ENCODE measurements at places on chromosomes 6 and 20.

DNA sequence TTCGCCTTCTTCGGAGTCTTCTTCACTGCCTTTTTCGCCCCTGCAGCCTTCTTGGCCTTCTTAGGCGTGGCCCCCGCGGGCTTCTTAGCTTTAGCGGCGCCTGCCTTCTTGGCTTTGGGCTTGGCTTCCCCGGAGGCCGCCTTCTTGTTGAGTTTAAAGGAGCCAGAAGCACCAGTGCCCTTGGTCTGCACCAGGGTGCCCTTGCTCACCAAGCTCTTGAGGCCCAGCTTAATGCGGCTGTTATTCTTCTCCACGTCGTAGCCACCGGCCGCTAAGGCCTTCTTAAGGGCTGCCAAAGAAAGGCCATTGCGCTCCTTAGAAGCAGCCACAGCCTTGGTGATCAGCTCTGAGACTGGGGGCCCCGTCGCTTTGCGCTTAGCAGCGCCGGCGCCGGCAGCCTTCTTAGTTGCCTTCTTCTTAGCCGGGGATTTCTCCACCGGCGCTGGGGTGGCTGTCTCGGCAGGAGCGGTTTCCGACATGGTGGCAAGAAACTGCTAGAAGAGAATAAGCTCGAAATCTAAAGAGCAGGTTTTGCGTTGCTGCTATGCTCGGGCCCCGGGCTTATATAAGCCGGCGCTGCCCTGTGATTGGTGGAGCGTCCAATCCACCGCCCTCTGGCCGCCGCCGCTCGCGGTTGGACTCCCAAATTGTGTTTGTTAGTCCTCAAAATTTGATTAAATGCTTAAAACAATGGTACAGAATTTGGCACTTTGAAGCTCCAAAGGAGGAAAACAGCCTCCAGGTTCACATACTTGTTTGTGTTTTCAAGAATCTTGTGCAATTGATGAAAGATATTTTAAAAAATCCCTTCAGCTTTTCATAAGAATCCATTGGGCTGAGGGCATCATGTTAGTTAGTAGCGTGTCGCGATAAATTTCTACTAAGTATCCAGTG, 44.9 kb downstream of the OR2B2 start:
- DNase-seq: peak; percentile 54

- no peak for DNase-seq
Observed at GRCh38 chr6:81144346-81144745, 608.1 kb downstream of the TENT5A start.

- DNase-seq: no peak
Observed at GRCh38 chr6:41935685-41936072, 5.9 kb downstream of the CCND3 start.

GRCh38 chr6:43680308-43681200, 7.0 kb downstream of the MRPS18A start:
- no peak for DNase-seq

DNA sequence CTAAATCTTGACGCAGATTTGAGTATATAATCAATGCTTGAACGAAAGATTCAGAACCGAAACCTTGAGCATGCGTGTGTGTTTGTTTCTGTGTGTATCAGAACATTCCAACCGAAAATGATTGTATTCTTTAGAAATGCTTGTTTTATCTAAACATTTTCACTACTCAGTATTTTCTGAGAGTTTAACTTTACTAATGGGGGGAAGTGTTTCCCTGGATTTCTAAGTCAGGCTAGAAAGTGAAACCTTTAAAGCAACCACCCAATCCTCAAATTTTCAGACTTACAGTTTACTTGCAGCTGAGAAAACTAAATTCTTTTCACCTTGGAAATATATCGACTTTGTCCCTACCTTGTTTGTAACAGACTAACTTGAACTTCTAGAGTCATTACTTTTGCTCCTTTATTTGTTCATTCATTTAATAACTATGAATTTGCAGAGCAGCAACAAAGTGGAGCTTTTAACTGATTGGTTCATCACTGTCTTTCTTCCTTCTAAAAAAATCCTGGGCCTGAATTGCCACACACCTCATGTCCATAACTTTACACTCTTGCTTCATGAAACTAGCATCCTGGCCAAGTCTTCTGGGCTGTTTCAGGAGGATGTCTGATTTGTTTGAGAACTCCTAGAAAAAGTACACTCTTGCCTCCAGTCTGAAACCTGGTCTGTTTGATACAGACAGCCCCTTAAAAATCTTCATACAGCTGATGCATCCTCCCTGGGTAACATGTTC, 77.8 kb upstream of the XRN2 start:
- no peak for DNase-seq

GRCh38 chr6:86355271-86355670, 582.1 kb upstream of the HTR1E start:
- DNase-seq: no peak

- DNase-seq: no peak
Observed at GRCh38 chr6:122026582-122027369, 372.7 kb upstream of the HSF2 start.

- DNase-seq: no peak
Observed at GRCh38 chr6:1562171-1562955, 47.4 kb upstream of the FOXC1 start.

- no peak for DNase-seq
Observed at GRCh38 chr6:134495203-134495889, 177.4 kb upstream of the SGK1 start.

DNA sequence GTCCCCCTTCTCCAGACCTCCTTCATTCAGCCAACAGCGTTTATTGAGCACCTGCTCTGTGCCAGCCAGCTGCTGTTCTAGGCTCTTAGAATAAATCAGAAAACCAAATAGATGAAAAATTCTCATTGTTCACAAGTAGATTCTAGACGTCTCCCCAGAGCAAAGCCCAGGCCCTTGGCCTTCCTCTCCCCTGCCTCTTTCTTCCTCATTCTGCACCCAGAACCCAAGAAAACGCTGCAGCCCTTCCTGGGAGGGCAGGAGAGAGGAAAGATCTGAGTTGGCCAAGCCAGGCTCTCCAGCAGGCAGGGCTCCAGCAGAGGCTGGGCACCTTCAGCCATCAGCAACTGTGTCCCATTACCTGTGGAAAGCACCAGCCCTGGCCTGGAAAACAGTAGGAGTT, 12.0 kb upstream of the BPI start:
- DNase-seq: no peak

GRCh38 chr6:163298079-163298830, 116.3 kb upstream of the QKI start:
- no peak for DNase-seq

DNA sequence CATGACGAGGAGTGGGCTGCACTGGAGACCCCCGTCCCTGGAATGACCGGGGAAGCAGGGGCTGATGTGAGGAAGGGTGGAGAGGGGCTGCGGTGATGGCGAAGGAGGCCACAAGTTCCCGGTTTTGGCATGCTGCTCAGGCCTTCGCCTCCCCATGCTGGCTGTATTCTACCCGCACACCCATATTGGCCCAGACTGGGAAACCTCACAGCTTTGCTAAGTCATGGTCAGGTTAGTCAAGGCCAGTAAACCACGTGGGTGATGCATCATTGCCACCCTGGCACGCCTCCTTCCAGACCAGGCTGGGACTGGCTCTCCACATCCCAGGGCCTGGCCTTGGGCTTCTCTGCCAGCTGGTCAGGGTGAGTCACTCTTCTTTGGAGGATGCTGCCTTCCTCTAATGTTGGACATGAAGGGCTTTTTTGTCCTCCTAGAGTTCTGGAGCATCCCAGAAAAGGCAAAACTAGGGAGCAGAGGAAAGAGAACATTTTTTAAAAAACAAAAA, 53.8 kb downstream of the PCNA start:
- DNase-seq: no peak

- DNase-seq: peak; percentile 62
Observed at GRCh38 chr20:51542033-51542570, 417 bp downstream of the NFATC2 start.

DNA sequence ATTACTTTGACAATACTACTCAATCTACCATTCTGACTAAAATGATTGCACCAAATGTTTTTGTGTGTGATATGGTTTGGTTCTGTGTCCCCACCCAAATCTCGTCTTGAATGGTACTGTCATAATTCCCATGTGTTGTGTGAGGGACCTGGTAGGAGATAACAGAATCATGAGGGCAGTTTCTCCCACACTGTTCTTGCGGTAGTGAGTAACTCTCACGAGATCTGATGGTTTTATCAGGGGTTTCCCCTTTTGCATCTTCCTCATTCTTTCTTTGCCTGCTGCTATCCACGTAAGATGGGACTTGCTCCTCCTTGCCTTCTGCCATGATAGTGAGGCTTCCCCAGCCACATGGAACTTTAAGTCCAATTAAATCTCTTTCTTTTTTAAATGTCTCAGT, 20.8 kb downstream of the SYCP2 start:
- no peak for DNase-seq

DNA sequence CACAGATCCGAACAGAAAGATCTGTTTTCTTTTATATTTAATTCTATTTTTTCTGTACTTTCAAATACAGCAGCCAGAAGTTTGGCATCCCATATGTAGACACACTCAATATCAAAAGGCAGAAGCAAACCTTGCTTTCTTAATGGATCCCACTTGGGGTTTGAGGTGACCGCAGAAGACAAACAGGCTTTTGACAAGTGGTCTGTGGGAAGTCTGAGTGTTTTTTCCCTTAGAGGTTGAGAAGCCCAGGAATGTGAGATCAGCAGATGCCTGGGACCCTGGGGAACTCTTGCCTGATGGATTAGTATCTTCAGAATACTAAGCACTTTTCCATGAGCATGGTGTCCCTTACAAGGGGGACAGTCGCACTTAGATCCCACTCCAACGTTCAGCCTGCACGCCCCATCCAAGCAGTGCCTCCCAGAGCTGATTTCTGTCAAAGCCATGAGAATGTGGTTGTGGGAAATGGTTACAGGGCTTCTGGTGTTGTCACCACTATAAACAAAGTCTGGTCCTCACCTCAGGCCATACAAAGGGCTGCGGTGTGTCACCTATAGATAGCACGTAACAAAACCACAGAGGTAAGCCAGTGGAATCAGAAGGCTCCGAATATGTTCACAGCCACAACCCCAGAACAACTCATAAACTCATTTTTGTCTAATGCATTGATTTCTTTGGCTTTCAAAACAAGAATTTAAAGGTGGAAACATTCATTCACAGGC, 12.7 kb downstream of the IL17F start:
- no peak for DNase-seq

DNA sequence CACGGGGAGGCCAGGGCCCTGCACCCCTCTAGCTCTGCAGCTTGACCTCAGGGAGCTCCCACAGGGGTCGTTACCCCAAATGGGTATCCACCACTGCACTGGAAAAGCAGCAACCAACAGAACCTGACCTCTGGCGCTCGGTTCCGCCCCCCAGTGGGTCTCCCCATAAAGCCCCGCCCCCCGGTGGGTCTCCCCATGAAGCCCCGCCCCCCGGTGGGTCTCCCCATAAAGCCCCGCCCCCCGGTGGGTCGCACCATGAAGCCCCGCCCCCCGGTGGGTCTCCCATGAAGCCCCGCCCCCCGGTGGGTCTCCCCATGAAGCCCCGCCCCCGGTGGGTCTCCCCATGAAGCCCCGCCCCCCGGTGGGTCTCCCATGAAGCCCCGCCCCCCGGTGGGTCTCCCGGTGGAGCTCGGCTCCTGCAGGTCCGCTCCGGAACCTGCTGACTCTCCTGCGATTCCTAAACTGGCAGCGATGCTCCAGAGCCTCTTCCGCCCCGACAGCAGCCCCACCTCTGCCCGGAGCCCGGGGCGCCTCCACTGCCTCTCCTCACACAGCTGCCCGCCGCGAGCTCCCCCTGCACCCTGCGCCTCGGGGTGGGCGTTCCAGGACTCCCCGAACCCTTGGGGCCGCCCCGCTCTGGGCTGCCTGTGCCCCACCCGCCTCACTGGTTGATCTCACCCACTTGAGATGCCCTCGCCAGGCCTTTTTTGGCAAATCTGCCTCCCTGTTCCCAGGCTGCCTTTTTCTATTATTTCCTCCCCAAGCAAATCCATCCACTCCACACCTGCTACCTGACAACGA, 12.1 kb downstream of the SLC2A4RG start:
- no peak for DNase-seq

DNA sequence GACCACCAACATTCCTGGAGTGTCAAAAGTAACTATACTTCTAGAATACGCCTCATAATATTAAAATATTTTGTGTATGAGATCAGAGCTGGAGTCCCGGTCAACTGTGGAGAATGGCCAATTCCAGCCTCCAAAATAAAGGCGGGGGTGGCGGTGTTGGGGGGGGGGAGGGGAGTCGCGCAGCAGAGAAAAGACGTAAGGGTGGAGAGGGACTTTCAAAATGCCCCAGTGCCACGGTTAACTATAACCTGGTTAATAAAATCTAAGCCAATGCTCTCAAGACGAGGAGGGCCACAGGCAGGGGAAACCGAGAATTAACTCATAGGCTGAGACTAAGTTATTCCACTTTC, 1.3 kb downstream of the NUP153 start:
- no peak for DNase-seq
